ENCODE measurements at places on chromosomes 1 and 21.

DNA sequence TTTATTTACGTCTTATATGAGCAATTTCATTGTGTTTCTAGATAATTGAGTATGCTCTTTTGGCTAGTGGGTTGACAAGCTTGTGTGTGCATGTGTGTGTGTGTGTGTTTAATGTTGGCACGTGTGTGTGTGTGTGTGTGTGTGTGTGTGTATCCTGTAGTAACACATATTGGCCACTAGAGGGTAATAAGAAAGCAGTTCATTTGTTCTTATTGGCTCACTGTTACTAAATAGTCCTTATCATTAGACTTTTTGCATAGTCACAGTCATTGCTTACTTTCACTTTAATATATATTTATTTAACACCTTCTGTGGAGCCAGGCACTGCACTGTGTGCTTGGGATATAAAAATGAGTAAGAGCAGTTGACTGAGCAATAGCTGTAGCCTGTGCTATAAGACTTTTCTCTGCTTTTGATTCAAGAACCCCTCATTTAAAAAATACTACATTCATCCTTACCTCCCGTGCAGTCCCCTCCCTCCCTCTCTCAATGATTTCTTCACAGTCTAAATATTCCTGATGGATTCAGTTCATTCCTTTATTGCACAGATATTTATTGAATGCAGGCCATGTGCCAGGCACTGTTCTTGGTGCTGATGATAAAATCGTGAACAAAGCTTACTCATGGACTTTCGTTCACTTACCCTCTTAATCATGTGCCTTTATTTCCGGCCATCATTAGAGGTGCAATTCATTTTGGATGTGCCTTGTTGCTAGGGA lies 96.7 kb downstream of the DYRK1A start:
- no peak for DNase-seq

GRCh38 chr1:206704226-206704625 lies 19.5 kb downstream of the MAPKAPK2 start:
- no peak for DNase-seq

GRCh38 chr1:58307431-58307830 lies 239.1 kb downstream of the OMA1 start:
- no peak for DNase-seq

DNA sequence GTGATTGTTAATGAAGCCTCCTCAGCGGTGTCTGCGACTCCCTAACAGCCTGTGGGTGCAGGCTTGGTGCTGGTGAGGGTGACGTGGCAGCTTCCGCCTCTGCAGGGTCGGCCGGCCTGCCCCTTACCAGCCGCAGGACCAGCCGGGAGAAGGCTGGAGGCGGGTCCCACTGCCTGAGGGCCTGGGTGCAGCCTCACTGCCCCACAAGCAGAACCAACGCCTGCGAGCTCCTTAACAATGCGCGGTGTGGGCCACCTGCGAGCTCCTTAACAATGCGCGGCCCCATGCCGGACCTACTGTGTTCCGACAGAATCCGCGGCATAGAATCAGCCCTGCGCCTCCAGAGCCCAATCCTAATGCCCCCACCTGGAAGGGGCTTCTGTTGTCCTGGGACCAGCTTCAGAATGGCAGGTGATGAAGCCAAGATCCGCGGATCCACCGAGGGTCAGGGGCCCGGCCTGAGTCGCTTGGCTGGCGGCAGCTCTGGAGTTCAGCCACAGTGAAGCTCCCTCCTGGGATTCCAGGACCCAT lies 54.4 kb upstream of the AJAP1 start:
- DNase-seq: no peak

GRCh38 chr1:167627865-167628641 lies 2.0 kb upstream of the RCSD1 start:
- DNase-seq: no peak

DNA sequence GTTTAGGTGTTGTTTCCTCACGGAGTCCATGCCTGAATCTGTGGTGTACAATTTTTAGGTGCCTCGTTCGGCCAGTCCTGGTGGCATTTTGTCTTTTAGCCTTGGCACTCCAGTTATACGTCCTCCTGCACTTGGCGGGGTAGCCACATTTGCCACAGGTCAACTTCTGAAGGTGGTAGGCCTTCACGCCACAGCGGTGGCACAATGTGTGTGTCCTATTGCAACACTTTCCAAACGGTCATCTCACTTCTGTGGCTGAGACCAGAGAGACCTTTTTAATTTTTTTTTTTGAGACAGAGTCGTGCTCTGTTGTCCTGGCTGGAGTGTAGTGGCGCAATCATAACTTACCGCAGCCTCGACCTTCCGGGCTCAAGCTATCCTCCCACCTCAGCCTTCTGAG lies 49.1 kb downstream of the CAMTA1 start:
- DNase-seq: no peak

GRCh38 chr1:7257225-7257624 lies 472.0 kb downstream of the CAMTA1 start:
- DNase-seq: no peak
